ENCODE measurements at places on chromosomes 7 and 10.

DNA sequence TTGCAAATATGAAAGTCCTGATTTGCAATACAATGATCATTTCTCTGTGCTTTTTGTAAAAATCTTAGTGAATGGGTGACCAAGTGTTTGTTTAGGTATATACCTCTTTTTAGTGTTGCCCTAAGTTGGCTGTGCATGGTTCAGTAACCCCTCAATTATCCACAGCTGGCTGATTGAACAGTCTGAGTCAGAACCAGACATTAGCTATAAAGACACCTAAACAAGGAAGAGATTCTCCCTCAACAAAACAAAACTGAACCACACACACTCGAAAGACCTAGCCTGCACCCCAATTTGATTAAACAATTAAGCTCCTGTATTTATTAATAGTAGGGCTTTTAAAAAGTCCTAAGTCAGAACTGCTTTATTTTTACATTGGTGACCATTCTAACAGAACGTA, 2.8 kb downstream of the RSBN1L start:
- DNase-seq = no peak

DNA sequence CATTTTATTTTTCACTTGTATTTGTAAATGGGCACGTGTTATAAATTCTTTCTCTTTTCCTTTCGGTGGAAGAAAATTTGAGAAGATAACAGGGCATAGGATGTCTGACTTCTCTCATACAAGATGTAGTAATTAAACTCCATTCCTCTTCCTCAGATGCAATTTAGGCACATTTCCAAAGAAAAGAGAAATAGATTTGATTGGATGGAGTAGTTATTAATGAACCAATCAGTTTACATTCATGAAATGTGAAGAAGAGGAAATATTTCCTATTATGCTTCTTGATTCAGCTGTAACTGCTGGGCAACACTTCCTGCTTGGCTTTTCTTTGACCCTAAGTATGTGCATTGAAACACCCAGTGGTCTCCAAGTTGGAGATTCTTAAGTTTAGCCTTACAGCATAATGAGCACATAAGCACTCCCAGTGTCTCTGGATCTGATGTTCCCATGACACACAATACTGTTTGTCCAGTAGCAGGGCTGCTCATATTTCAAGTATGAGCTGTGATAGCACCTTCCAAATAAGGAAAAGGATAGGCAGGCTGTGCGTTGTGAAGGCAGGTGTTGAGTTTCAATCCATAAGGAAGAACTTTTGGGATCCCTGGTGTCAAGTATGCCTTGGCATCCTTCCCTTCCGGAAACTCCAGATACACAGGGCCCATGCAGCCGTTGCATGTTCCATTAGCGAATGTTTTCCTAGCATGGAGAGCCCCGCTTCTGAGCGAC, 33.4 kb upstream of the COBL start:
- DNase-seq = no peak

GRCh38 chr10:24440817-24441797, 232.2 kb downstream of the KIAA1217 start:
- DNase-seq = no peak

DNA sequence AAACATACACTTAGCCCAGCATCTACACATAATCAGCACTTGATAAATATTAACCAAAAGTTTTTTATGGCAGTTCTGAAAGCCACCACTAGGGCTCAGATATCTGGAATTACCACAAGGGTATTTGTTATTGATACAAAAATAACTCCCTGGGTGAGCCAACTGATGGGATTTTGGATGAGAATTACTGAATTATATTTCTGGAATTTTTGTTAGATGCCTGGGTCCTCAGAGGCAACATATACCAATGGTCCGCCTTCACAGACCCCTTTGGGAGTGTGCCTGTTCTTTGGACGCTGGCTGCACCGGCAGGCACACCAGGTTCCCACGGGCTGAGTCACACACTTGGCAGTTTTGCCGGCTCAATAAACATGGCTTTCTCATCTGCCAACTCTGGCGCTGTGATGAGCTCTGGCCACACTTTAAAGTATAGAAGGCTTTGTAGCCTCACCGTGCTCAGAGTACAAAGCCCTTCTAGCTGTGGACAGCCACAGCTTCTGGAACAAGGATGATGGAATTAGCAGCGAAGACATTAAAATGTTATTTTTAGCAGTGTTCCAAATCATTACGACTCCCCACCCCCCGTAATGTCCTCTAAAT, 24.5 kb upstream of the EEPD1 start:
- DNase-seq = peak; percentile 57

GRCh38 chr7:27198138-27198841, 1.6 kb downstream of the HOXA13 start:
- no peak for DNase-seq

DNA sequence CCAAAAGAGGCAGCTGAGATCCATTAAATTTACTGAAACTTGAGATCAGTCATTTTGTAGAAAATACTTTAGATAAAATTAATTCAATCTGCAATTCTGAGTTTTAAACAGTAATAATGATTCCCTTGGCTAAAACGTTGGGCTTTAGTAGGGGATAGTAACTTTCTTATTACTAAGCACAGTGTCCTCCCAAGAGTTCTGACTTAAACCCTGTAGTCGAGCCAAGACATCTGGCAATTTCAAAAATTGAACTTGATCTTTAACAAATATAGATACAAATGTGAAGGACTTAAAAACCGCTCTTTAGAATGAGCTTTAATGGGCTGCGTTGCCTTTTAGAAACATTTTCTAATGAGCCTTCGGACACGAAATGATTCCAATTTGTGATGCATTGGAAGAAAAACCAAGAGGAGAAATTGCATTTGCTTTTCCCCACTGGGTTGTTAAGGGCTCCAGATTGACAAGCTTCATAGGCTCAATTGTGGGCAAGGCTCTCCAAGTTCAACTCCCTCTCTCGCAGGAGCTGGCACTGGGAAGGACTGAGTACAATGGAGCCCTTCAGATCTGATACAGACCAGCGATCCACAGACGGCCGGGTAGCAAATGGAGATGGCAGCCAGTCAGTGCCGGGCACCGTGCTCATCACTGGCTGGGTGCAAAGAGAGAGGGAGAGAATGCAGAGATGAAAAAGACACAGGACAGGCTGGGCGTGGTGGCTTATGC, 921.3 kb upstream of the AUTS2 start:
- no peak for DNase-seq

GRCh38 chr7:47452715-47453092, 129.2 kb downstream of the TNS3 start:
- DNase-seq = no peak

GRCh38 chr10:47287365-47287802, 12.6 kb upstream of the GDF10 start:
- DNase-seq = no peak

- DNase-seq = no peak
These were observed 2.1 kb downstream of the CAV1 start for GRCh38 chr7:116526897-116527296.

GRCh38 chr10:9814285-9814864, 1203.3 kb upstream of the CELF2 start:
- DNase-seq = no peak

- DNase-seq = no peak
These were observed 6.9 kb upstream of the SUN1 start for GRCh38 chr7:825386-825785.

DNA sequence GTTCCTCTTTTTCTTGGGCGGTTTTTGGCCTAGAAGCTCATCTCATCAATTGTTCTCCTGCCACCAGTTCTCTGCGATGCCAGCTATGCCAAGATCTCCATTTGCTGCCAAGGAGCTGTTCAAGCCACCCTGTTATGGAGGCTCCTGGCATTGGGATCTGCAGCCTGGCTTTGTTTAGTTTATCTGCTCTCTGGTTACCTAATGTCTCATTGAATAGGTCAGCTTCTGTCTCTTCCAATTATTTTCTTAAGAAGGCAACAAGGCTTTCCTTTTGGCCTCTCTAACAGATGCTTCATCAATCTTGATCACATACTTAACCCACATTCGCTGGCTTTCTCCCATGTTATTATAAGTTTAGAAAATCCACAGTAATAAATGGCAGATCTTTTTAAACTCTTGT, 20.6 kb upstream of the SDK1 start:
- DNase-seq = no peak

DNA sequence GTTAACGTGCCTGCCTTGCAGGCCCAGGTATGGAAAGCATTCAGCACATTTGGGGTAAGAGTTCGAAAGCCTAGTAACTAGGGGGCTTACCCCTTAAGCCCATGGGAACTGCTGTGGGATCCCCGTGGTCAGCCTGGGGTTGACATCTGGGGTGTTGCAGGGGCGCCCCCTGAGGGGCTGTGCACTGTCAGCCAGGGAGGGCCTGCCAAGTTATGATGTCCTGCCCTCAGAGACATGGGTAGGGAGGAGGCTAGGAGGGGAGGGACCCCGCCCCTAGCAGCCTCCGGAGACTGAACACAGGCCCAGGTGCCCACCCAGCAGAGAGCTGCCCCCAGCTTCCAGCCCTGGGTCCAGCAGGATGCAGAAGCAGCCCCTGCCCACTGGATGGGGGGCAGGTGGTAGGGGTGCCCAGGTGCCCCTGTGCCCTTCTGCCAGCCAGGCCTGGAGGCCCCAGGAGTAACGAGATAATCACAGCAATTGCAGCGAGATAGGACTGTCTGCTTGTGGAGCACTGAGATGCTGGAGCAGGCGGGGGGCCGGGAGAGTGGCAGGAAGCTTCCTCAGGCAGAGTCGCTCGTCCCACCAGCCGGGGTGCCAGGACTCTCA, 153.3 kb downstream of the UBE2H start:
- DNase-seq = no peak

DNA sequence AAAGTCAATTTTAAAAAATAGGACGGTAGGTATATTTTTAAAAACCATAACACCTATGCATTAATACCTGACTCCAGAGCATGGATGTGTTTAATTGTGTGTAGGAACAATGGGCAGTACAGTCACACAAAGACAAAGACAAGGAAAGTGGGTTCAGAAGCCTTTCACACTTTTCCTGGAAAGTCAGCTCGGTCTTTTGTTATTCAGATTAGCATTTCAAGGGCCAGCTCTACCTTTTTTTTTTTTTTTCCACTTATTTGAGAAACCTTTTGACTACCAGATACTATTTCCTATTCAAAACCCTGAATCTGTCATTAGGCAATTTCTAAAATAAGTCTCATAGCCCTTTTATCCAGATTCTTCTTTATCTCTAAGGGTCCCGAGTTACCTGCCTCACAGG, 401.9 kb downstream of the PARD3 start:
- DNase-seq = no peak

DNA sequence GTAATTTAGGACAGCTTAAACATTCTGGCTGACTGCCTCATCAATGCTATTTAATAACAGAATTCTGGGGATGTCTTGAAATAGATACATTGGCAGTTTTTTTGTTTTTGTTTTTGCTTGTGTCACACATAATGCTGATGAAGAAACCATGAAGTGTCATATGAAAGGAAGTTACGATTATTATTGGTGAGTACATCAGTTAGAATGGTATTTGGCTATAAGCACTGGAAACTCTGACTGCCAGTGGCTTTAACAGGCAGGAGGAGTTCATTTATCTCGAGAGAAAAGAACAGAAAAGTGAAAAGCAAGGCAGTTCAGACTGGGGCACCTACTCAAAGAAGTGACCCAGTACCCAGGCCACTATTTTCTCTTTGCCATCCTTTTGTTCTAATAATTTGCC, 18.1 kb downstream of the LSM8 start:
- DNase-seq = no peak

- DNase-seq = no peak
These were observed 130.6 kb downstream of the WDR11 start for GRCh38 chr10:120981601-120982391.

- no peak for DNase-seq
These were observed 196.0 kb downstream of the RNLS start for GRCh38 chr10:88386821-88387773.

DNA sequence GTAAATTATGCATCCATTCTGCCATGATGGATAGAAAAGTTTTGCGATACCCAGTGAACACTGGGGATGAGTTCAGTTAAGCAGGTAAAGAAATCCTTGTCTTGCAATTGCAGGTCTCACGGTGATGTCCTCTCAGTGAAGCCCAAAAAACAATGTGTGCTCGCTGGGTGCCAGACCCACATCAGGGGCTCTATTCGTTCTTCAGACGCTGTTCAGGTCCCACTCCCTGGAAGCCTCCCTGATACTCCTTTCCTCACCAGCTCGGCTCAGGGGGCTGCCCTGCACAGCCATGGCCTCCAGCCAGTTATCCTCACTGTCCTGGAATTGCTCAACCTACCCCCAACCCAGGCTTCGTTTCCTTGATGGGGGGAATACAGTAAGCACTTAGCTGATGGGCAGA, 323.5 kb downstream of the ADARB2 start:
- DNase-seq = no peak

DNA sequence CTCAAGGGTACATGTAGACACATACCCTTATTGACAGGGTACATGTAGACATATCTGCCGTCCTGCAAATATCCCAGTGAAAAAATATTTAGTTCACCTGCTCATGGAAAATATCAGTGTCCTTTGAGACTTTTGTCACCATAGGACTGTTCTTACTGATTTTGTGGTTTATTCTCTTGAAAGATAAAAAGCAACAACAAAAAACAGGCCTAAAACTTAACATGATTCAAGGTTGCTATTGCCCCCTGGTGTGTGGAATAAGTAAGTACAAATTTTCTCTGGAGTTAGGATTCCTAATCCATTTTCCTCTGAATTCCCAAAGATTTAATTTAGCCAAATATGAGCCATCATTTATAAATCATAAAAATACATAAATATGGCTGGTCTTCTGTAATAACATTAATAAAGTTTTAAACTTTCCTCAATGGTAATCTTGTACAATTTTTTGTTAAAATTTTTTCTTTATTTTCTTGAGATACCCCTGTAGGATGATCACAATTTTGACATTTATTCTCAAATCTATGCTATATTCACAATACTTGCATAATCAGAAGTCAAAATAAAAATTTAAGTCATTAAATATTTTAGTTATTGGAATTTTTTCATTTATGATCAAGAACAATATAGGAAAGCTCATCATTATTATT, 741.4 kb upstream of the POT1 start:
- DNase-seq = no peak

GRCh38 chr7:37488163-37488764, 39.6 kb upstream of the ELMO1 start:
- no peak for DNase-seq

DNA sequence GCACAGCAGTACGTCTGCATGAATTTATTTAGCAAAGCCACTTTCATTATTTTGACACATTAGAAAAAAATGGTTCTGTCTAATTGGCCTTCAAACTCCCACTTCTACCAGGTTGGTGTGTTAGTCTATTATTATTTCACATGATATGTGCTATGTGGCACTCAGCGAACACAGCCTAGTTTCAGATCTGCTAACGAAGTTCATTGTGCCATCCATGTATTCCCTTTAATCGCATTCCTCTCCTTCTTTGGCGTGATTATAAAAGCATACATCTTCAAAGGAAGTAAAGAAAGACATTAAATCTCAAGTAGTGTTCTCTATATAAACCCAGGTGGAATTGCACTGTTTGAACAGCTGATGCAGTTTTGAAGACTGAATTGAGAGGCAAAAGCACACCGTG, 96.4 kb upstream of the CACNA2D1 start:
- no peak for DNase-seq

- no peak for DNase-seq
These were observed 46.4 kb downstream of the TMEM26 start for GRCh38 chr10:61406736-61407135.
